T-cell (primary cell): ENCODE measurements at places on chromosomes 1 and 21.

GRCh38 chr21:28769683-28770082 is 223.0 kb downstream of the LTN1 start:
- no peak for DNase-seq

DNA sequence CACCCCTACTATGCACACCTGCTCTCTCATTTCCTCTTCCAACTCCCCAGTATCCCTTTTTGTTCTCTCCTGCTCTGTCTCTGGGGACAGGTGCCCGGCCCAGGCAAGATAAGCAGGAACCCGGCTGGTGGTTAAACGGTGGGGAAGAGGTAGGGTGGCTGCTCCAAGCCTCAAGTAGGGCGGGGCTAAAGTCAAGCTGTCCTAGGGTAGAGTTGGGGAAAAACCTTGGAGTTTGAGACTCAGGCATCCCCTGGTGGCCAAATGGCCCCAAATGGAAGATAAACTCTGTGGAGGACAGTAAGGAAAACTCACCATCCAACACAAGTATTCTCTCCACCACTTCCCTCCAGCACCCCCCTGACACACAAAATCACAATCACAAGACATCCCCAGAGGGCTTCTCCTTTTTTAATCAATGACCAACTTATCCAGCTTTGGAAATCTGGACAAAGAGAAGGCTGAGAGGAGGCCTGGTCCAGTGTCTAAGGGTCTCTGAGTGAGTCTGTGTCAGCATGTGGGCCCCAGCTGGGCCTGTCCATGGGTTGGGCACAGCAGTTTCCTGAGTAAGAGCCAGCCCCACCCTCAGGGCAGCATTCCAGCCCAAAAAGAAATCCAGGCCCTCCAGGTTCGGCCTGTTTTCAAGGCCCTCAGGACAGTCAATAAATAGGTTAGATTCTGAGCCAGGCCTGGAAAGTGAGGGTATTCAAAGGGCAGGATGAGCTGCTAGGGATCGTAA is 9.8 kb downstream of the POMGNT1 start:
- no peak for DNase-seq

GRCh38 chr1:214494706-214495105 is 56.7 kb downstream of the PTPN14 start:
- no peak for DNase-seq

DNA sequence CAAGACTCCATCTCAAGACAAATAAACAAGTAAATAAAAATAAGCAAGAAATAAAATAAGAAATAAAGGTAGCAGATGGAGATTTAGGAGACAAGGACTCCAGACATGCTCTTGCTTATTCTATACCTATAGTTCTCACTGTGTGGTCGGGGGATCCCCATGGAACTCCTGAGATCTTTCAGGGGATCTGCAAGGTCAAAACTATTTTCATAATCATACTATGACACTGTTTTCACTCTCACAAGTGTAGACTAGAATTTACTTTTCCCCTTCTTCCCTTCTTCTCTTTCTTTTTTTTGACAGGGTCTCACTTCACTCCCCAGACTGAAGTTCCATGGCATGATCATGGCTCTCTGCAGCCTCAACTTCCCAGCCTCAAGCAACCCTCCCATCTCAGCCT is 29.8 kb upstream of the NLRP3 start:
- DNase-seq, result no peak

DNA sequence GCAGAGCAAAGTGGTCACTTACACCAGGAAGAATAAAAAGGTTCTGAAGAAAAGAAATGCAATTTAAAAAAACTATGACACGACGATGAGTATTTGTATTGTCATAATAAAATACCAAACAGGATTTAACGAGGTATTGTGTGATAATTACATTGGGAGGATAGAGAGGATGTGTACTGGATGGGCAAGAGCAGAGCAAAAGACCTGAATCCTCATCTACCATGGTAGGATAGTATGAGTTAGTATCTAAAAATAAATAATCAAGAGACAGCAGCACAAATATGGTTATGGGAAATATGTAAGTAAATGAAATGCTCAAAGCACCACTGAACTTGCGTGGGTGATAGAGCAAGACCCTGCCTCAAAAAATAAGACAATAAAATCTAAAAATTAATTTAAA is 162.6 kb downstream of the CDC42BPA start:
- DNase-seq, result no peak

DNA sequence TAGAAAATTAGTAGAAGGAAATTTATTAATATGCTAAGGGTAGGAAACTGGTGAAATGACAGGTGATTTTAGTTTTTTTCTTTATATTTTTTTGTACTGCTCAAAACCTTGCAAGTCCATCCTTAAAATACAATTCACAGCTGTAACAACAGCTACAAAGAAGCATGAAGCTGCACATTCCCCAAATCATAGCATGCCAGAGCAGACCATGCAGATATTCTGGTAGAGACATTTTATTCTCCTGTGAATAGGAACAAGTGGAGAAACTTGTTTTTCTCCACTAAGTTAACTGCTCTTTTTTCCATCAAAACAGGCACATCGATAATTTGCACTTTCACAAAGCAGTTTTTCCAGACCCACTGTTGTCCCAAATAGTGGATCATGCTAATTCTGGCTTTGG is 1125.7 kb downstream of the BRINP3 start:
- no peak for DNase-seq

DNA sequence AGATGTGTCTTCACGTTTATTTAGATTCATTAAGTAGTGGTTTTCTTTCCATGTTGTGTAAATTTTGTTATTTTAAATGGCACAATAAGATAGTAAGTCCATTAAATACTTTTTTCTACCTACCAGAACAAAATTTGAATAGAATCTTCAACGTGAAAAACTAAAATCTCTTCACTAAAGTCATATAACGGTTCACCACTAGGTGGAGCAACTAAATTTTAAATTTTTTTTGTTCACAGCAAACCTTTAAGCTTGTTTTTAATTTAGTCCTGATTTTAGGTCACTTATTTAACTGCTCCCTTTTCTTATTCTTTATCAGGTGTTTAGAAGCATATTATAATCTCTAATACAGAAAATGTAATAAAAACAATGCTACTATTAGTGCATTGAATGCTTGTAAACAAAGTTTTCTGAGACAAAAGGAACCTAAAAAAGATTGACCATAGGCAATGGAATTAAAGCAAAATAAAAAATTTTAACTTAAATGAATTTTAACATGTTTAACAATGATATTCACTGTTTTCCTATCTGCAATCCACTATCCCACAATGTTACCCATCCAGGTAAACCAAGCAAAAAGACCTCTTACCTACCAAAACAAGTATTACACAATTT is 28.3 kb upstream of the PKN2 start:
- no peak for DNase-seq

GRCh38 chr1:157347506-157347905 is 204.8 kb downstream of the FCRL5 start:
- DNase-seq, result no peak

- DNase-seq, result no peak
These were observed 82.7 kb downstream of the CAMTA1 start for GRCh38 chr1:6867729-6868659.
